ENCODE measurements at places on chromosomes 4 and X.

GRCh38 chrX:101417981-101418841 lies 10.2 kb downstream of the HNRNPH2 start:
- DNase-seq = peak; percentile 58

- DNase-seq = no peak
These were observed 31.6 kb downstream of the UBE2K start for GRCh38 chr4:39729557-39729956.

- no peak for DNase-seq
These were observed 153.3 kb downstream of the BCOR start for GRCh38 chrX:39944416-39944815.

- DNase-seq = no peak
These were observed 233.3 kb downstream of the NDST4 start for GRCh38 chr4:114879916-114880669.

DNA sequence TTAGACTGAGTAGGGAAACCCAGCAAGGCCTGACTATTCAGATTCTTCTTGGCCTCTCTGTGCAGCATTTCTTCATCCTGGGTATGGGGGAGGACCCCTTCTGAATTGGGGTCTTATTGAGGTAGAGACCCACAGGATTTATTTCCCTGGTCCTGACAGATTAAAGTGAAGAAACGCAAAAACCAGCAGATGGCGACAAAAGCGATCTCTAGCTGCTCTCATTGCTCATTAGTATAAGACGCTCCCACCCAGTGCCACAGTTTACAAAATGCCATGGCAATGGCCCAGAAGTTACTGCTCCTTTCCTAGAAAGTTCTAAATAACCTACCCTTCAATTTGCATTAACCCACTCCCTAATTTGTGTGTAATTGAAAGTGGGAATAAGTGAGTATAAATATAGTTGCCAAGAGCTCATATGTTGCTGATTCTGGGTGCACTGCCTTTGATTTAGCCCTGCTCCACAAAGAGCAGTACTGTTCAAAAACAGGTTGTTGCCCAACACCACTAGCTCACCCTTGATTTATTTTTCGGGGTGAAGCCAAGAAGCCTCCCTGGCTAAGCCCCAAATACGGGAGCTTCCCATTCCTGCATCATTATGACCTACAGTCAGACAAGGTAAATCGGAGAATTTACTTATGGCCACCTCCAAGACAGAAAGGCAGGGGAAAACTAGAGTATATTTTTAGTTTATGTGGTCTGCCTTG lies 3.7 kb upstream of the BEX4 start:
- peak; percentile 30 for DNase-seq

GRCh38 chrX:131843987-131844386 lies 179.1 kb upstream of the STK26 start:
- DNase-seq = no peak

GRCh38 chrX:149392921-149393320 lies 112.2 kb downstream of the IDS start:
- DNase-seq = no peak

GRCh38 chrX:38183596-38183995 lies 37.1 kb downstream of the SRPX start:
- DNase-seq = no peak

- DNase-seq = no peak
These were observed 8.4 kb downstream of the NIPAL1 start for GRCh38 chr4:48025005-48025404.

GRCh38 chr4:164068392-164068791 lies 573.9 kb downstream of the TMA16 start:
- DNase-seq = no peak

DNA sequence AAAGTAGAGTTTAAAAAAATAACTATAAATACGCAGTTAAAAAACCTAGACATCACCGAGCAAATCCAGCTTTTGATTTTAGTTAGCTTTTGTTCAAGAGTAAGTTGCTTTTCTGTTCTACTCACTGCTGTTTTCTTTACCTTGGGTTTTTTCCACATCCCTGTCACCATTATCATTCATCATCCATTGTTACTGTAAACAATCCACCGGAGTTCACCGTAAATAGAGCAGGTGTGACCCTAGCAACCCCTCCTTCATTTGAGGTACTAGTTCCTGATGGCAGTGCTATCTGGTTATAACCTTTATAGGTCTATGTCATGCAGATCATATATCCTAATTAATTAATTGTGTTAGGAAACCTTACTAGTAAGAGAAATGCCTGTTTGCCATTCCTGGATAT lies 43.0 kb upstream of the TEX13D start:
- no peak for DNase-seq

DNA sequence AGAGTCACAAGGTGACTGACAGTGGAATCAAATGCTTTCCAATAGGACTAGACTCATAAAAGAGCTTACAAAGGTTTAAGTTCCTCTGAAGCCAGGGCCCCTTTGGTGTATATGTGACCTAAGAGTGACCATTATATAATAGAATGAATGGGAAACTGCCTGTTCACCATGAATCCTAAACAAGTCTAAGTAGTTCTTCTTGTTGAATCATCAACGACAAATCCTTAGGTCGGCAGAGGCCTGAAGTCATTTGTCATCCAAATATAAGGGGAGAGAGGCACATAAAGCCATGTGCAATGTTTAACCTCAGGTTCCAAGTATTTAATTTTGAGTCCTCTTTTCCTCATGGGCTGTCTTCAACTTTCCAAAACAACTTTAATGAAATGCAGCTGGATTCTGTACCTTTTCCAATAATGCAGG lies 122.4 kb downstream of the RASL11B start:
- no peak for DNase-seq

DNA sequence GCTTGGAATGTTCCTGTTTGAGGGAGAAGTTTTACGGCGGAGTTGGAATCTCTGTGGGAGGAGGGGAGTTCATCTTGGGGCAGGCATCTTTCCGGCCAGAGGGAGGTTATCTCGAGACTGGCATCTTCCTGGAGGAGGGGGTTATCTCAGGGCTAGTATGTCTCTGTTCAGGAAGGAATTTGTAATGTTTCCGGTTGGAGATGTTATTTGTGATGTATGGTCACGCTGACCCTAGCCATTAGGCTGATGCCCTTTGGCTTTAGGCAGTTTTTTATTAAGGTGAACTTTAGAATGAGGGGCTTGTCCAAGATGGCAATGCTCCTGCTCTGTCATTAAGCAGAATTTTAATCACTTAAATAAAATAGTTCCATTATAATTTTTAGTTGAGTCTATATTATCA lies 449.7 kb downstream of the PCDH10 start:
- DNase-seq = no peak

DNA sequence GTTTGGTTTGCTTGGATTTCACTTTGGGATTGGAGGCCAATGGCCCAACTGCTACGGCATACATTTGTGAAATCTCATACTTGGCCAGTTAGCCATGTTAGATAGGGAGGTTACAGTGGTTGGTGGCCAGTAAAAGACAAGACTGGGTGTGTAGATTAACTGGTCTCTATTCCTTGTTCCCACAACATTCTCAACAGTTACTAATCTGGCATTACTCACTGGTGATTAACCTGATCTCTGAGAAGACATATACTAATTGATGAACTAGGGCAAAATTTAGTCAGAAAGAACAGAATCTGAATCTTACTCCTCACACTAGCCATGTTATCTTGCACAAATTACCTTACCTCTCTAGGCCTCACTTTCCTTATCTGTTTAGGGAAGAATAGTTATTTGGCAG lies 33.4 kb downstream of the GATB start:
- no peak for DNase-seq

GRCh38 chr4:125231661-125232060 lies 83.1 kb upstream of the FAT4 start:
- DNase-seq = no peak

DNA sequence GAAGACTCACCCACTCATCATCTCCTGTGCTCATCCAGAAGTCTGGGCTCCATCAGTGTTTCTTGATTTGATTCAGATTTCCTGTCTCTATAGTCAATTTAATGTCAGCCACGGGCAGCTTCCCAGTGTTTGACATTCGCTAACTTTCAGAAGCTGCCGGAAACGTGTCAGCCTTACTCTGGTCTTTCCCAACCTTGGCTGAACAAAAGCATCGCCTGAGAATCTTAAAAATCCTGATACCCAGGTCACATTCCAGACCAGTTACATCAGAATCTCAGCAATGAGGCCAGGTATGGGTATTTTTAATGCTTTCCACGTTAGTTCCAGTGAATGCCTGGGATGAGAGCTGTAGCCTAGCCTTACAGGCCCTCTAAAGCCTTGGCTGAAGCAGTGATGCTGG lies 233.8 kb downstream of the FRMPD4 start:
- DNase-seq = no peak

GRCh38 chrX:140172401-140172800 lies 207.1 kb upstream of the CXorf66 start:
- no peak for DNase-seq

GRCh38 chr4:176432811-176433540 lies 113.2 kb downstream of the SPCS3 start:
- DNase-seq = no peak

GRCh38 chr4:41320278-41320677 lies 63.5 kb downstream of the UCHL1 start:
- DNase-seq = no peak

DNA sequence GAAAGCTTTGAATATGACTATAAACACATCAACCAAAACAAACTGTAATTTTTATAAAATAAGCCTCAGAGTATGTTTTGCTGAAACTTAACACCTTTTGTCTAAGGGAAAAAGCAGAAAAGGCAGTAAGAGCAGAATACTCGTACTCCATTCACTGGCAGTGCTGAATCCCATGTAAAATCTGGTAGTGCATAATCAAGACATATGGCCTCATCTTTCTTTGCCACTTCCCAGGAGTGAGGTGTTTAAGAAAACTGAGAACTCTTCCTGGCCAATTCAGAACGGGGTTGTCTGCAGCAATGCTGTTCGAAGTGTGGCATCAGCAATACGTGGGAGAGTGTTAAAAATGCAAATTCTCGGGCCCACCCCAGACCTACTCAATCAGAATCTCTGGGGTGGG lies 302.0 kb downstream of the PACRGL start:
- no peak for DNase-seq

- DNase-seq = no peak
These were observed 26.1 kb upstream of the EPHA5 start for GRCh38 chr4:65696436-65696835.

GRCh38 chrX:48937054-48937907 lies 18.5 kb upstream of the PIM2 start:
- DNase-seq = peak; percentile 88

- DNase-seq = no peak
These were observed 173.7 kb downstream of the RPA4 start for GRCh38 chrX:97057349-97057909.

GRCh38 chr4:73187325-73187724 lies 71.3 kb downstream of the ANKRD17 start:
- no peak for DNase-seq

DNA sequence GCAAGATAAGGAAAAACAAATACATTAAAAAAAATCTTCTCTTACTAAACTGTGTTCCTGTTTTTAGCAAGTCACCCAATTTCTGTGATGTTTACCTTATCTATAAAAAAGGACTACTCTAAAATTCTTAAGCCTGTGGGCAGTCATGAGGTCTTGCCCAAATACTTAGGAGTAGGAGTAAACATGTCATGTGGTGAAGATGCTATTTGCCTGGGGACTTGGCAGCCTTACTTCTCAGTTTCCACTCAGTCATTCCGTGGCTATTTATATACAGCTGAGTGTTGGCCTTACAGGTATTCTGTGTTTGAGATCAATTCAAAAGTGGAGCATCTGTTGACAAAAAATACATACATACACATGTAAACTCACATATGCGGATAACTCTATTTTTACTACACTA lies 89.9 kb upstream of the TLR2 start:
- no peak for DNase-seq

GRCh38 chrX:9884031-9884779 lies 83.0 kb upstream of the CLDN34 start:
- no peak for DNase-seq

- DNase-seq = no peak
These were observed 392.8 kb downstream of the GPM6A start for GRCh38 chr4:175419236-175419718.

- DNase-seq = no peak
These were observed 395.6 kb downstream of the MAPK10 start for GRCh38 chr4:85964298-85964697.

- DNase-seq = no peak
These were observed 100.7 kb downstream of the PTTG2 start for GRCh38 chr4:38060829-38061431.

GRCh38 chr4:147136751-147137150 lies 191.1 kb upstream of the TTC29 start:
- no peak for DNase-seq

- no peak for DNase-seq
These were observed 5.9 kb upstream of the HPGD start for GRCh38 chr4:174528226-174528625.

DNA sequence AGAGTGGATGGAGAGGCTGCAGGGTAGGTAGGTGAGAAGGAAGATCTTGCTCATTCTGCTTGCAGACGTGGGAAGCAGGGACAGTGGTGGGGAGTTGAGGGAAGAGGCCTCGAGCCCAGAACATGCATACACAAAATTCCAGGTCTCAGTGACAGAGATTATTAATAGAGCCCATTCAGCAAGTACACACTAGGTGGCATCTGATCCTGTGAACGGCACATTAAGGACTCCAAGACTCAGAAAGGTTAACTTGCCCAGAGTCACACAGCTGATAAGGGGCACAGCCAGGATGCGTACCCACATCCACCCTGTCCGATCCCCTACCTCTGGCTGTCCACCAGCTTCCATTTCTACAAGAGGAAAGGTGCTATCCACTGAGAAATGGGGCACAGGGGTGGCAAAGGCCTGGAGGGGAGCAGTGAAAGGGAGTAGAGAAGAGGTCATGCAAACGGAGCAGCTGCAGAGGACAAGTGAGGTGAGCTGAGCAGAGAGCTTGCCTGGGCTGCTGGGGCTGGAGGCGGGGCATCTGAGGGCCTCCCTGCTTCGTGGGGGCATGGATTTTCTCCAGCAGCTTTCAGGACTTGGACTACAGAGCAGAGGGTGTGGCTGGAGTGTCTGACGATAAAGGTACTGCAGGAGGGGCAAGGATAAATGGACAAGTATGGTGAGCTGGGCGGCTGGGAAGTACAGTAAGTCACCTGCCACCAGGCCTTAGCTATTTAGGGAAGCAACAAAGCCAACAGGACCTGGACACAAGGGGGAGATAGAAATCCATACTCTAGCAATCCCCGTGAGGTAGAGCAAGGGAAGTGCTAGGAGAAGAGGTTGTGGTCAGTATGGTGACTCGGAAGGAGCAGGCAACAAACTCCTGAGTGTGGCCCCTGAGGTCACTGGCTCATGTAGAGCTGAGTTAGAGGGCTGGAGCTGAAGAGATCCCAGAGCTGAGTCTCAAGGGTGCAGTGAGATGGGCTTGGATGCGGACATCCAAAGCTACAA lies 11.2 kb downstream of the IDS start:
- DNase-seq = no peak

DNA sequence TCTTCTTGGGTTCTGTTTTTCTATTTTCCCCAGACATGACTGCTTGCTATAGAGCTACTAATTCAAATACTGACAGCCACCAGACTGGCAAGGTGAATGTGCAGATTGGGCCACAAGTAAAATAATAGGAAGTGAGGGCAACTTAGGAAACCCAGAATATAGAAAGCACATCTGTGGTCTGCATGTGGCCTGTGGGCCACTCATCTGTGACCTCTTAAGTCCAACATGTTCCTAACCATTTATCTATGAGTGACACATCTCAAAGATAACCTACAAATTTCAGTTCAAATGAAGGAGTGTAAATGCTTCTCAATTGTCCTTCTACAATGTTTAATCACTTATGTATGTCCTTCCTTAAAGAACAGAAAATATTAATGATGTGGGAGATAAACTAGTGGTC lies 128.9 kb downstream of the REELD1 start:
- no peak for DNase-seq
